ENCODE measurements at places on chromosomes 1 and 21. TPM values are rescaled to one million over a fixed set of nuclear protein-coding genes. Genes with fewer than 3 reads are reported as not detected.
A peak's percentile ranks its signal among the peaks of the same experiment; 100 is the strongest.

Gene RPE65
- not detected for polyA plus RNA-seq

GRCh38 chr21:33419538-33420123, 16.4 kb downstream of the IFNGR2 start:
- DNase-seq: no peak

Gene FAAP20
- 153 TPM for polyA plus RNA-seq

DNA sequence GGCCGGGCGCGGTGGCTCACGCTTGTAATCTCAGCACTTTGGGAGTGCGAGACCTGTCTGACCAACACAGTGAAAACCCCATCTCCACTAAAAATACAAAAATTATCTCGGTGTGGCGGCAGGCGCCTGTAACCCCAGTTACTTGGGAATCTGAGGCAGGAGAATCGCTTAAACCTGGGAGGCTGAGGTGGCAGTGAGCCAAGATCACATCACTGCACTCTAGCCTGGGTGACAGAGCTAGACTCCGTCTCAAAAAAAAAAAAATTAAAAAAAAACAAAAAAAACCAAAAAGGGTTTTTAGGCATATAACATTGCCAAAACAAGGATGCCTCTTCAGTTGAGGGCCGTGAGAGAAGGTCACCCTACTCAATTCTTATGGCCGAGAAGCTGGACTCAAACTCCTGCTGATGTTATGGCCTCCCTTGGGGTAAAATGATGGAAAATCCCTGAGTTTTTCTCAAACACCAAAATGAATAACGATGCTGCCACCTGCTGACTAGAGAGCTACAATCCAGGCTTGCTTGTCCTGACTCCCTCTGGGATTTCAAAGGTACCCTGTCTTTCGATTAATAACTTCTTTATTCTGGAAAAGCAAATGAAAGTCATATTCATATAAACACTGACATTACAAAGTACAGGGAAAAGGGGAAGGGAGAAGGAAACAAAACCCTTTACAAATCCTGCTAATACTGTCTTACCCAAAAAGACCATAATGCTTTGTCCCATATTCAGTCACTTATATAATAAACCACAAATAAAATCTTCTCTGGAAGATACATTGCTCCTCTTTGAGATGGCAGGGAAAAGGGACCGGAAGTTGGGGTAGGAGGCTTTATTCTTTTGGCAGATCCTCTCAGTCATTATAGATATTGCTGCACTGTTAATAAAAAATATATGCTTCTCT, 10.7 kb downstream of the RAB42 start:
- peak; percentile 78 for DNase-seq

GRCh38 chr1:98659879-98660278, 1.6 kb upstream of the SNX7 start:
- no peak for DNase-seq

DNA sequence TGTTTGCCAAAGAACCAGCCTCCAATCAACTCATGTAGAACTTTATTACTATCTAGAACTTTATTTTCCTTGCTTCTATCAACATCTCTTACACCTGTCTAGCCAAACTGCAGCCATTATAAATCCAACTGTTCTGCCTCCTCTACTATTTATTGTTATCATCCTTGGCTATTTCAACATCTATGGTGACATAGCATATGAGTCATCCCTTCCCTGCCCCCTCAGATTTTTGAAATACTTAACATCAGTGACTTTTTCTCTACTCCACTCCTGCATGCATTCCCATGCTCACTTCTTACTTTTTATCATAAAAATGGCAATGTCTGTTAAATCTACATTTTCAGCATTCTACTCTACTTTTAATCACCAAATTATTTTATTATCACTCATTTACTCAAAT, 544.9 kb upstream of the NEGR1 start:
- DNase-seq: no peak

Gene LRRC71
- 0.19 TPM for polyA plus RNA-seq

GRCh38 chr1:168333562-168334276, 53.0 kb downstream of the TBX19 start:
- DNase-seq: no peak

- DNase-seq: no peak
Observed at GRCh38 chr1:33305816-33306652, 14.9 kb downstream of the A3GALT2 start.

- DNase-seq: no peak
Observed at GRCh38 chr1:198892065-198892464, 253.2 kb downstream of the PTPRC start.

DNA sequence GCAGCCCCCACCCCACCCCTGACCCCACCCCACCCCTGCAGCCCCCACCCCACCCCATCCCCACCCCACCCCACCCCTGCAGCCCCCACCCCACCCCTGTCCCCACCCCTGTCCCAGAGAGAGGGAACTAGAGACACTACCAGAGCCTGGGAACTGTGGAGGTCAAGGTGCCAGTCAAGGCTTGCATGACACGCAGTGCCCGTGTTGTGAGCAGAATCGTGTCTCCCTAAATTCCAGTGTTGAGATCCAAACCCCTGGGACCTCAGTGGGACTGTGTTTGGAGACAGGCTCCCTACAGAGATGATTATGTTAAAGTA, 18.4 kb upstream of the SUMO3 start:
- DNase-seq: no peak

DNA sequence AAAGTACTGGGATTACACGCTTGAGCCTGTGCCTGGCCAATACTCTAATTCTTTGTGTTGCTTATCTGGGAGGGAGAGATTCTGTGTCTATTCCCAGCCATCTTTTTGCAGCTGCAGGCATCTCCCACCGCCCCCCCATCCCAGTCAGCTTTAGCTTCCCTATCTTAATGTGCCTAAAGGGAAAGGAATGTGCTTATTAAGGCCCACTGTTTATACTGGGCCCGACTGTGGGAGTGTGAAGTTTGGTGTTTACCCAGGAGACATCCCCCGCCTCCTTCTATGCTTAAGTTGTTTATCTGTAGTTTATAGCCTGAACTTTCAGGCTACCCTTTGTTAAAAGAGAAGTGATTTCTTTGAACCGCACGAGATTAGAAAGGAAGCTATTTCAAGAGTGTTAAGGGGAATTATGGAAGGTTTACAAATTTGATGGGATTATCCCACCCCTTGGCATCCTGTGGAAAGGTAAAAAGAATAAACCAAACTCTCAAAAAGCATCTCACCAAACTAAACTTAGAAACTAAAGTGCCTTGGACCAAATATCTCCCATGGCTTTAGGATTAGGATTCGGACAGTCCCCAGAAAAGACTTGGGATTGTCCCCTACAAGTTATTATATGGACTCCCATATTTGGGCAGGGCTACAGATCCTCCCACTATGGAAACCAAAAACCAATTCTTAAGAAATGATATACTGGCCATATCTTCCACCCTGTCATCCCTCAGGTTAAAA, 25.5 kb upstream of the ZNF496 start:
- no peak for DNase-seq

Gene HSPA6
- 4.7 TPM for polyA plus RNA-seq

Data from K562 (cell line).